ENCODE measurements at places on chromosomes 11 and 22.
A peak's percentile ranks its signal among the peaks of the same experiment; 100 is the strongest.

DNA sequence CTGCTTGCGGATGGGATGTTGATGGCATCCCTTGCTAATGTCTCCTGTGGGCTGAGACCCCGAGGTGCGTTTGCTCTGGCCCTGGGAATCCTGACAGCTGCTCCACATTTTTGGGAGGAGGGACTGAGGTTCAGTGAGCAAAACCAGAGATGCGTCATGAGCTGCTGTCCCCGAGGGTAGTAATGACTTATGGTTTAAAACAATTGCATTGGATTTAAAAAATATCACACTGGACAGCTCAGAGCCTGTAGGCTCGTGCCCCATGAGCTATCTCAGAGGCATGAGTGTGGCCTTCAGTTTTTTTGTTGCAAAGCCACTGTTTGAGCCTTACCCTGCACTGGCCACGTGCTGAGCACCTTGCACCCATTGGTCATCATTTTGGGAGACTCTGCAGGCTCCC is 20.9 kb upstream of the PARVG start:
- no peak for DNase-seq

GRCh38 chr11:29449281-29450074 is 567.4 kb downstream of the KCNA4 start:
- peak; percentile 17 for DNase-seq

GRCh38 chr11:8338138-8338537 is 74.5 kb upstream of the LMO1 start:
- peak; percentile 35 for DNase-seq

- DNase-seq = no peak
Observed at GRCh38 chr11:2787816-2788167, 88.0 kb upstream of the KCNQ1OT1 start.

GRCh38 chr11:80856066-80856465 is 1415.2 kb upstream of the TENM4 start:
- DNase-seq = peak; percentile 35

- no peak for DNase-seq
Observed at GRCh38 chr11:131692151-131692550, 321.7 kb downstream of the NTM start.

DNA sequence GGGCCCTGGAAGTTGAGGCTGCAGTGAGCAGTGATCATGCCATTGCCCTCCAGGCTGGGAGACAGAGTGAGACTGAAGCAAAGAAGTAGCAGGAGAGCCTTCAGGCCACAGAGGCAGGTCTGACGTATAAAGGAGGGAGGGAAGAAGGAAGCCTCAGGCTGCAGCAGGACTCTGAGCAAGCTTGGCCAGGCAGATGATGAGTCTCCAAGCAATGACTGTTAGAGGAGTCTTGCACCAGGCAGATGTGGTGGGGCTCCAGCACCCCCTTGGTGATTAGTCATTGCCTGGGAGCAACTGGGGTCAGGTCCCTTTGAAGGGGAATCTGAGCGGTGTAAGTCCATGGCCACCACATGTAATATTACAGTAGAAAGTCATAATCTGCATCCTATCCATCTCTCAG is 36.6 kb upstream of the NFAM1 start:
- peak; percentile 6 for DNase-seq

DNA sequence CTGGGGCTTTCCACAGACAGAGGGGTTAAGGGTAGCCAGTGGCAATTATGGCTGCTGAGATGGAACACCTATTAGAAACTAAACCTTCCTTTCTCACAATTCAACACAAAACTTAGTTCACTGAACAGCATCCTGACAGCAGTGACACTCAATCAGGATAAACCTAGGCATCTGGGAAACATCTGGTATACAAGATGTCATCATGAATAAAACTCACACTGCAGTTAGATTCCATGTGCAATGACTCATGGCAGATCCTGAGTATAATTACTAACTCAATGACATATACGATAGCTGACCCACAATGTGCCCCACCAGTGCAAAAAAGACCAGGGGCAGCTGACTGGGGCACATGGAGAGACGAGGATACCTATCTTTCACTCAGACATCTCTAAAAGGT is 17.7 kb downstream of the RBFOX2 start:
- DNase-seq = peak; percentile 81

DNA sequence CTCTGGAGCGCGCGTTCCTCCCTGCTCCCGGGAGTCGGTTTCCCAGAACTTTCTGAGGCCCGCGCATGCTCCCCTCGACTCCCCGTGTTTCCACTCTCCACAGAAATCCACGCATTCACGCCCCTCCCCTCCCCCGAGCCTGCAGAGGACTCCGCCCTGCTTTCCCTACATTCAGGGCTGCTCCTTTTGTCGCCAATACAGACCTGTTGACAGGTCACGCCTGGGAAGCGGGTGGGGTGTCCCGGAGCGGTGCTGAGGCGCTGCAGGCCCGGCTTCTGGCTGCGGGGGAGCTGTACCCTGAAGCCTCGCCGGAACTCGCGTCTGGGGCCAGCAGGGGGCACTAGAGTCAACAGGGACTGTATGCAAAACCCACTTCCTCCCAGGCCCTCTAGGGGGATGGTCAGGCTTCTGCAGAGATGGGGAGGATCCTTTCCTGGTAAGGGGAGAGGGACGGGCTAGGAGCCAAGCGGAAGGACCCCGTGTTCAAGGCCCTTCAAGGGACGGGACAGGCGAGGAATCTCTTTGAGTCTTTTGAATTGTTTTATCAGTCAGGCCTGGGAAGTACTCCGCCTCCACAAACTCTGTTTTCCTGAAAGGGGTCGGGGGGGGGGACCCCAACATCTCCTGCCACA is at the start of gene PRAME:
Gene PRAME, minus strand, starts transcription at position 294 of the 632 bp plus-strand sequence. CDS start 2,433 bp downstream, outside the sequence.
- DNase-seq = peak; percentile 55

DNA sequence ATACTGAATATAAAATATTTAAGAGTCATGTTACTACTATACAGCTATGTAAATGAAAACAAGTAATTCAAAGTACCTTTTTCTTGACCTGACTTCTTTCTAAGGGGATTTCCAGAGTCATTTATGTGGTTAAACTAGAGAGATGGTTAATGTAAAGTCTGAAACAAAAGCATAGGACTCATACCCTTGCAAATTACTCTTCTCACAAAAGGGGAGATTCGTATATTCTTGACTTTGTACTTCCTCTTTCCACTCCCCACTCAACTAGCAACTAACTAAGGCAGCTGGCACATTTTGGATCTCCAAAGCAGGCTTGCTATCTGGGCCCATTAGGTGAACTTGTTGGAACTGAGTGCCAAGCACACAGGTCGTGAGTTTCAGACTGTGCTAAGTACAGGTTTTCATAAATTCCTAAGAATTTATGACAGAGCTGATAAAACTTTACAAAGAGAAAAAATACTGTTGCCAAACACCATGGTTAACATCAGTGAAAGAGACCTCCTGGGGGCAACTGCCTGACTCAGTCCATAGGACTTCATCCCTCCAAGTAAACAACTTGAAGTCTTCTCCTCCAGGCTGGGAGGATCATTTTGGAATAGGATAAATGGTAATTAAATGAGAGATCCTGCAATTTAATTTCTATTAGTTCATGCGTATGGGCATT is 77.0 kb upstream of the DDI1 start:
- peak; percentile 95 for DNase-seq

- DNase-seq = peak; percentile 0
Observed at GRCh38 chr11:116312570-116313391, 460.0 kb downstream of the BUD13 start.

DNA sequence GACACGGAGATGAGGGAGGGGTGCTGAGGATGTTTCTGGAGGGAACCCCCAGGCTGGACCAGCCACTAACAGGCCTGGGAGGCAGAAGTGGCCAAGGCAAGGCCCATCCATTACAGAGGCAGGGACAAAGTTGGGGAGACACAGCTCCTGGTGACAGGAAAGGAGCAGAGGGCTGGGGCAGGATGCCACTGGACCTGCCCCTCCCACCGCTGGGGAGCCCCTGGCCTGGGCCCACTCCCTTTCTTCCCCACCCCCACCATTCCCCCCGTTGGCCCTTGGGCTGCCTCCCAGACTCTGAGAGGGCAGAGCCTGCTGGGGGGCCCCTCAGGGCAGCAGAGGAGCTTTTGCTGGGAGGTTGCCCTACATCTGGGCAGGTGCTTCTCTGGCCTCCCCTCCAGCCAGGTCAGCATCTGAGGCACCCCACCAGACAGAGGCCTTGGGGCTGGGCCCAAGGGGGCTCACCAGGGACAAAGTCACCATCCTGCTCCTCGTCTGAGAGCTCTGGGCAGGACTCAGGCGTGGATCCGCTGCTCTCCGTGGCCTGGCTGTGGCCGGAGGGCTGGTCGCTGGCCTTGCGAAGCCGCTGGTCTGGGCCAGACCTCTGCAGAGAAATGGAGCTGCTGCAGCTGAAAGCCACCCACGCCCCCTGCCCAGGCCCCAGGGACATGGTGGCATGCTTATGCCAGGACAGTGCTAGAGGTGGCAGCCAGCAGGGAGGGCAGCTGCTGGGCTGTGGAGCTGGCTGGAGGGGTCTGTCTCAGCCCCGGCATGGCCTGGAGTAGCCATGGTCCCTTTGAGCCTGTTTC is 33.1 kb upstream of the CARS1 start:
- no peak for DNase-seq

DNA sequence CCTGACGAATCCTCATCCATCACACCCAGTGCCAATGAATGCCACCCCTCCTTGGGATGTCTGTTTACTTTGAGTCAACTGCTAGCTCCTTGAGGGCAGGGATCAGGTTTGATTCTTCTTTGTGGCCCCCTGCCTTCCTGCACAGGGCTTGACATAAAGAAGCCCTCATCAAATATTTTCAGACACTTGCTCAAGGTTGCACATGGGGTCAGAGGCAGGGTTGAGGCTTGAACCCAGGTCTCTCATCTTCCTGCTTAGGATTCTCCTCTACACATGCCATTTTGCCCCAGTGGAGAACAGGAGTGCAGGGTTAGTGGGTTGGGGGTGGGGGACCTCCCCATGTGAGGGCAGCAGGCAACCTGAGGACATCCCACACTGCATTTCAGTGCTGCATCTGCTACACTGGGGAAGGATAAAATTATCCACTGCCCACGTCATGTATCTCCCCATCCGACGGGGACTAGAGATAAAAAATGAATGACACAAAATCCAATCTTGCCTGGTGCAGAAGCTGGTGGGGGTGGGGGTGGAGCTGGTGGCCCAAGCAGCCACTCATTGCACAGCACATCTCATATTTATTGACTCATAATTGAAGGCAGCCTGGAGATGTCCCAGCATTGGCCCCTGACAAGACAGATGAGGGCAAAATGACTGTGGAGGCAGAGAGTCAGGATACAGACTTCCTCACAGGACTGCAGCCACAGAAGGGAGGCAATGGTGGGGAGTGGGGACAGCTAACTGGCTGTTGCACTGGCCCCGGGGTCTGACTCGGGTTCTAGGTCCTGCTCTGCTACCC is 41.3 kb downstream of the NEU3 start:
- no peak for DNase-seq

GRCh38 chr11:130476200-130476921 is 27.9 kb downstream of the ADAMTS15 start:
- no peak for DNase-seq

DNA sequence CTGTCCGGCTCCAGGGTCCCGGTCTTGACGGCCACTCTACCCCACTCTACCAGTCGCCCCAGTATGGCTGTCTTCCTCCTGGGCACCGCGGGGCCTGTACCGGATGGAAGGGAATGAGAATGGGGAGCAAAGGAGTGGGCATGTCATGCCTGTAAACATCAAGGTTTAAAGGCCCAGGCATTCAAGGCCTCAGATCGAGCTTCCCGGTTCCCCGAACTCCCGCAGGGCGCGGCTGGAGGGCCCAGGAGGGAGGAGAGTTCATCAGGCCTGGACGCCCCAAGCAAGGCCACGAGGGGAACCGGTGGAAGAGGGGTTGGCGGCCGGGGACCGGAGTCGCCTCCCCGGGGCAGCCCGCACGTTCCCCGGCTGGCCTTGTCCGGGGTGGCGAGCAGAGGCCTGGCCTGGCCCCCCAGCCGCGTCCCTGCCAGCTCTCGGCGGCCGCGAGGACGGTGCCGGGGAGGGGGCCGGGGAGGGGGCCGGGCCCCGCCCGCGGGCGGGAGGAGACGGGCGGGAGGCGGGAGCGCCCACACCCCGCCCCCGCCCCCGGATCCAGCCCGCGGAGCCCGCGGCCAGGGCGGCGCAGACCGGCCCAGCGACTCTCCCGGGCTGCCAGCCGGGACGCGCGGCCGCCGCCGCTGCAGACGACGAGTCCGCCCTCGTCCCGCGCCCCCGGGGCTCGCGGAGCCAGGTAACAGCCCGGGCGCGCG is at the start of gene CDC42EP1:
Gene CDC42EP1, plus strand, starts transcription at position 580 of the 707 bp plus-strand sequence. CDS start 5,870 bp downstream, outside the sequence.
- DNase-seq = peak; percentile 55

GRCh38 chr11:10537600-10537999 is 3.4 kb downstream of the RNF141 start:
- DNase-seq = no peak

GRCh38 chr22:40261783-40262182 is 84.1 kb downstream of the TNRC6B start:
- no peak for DNase-seq

- peak; percentile 78 for DNase-seq
Observed at GRCh38 chr11:12808519-12808918, 134.3 kb downstream of the TEAD1 start.

DNA sequence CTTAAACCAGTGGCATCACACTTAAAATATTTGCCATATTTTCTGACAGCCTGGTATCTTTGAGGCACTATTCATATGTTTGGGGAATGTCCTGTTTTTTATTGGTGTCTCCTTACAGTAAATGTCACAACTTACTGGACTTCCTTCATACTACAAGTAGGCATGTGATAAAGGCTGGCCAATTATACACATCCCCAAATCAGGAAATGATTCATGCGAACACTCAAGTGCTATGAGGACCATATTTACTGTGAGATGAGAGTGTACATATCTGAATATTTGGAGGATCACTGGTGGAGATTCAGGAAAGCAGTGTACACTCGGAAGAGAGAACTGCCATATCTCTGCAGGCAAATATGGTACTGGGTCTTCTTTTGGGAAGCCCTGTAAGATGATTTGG is 913.8 kb upstream of the CHORDC1 start:
- DNase-seq = no peak

GRCh38 chr11:115860246-115860645 is 356.0 kb upstream of the CADM1 start:
- no peak for DNase-seq

GRCh38 chr22:50203288-50203687 is 2.5 kb downstream of the SELENOO start:
- no peak for DNase-seq

- DNase-seq = no peak
Observed at GRCh38 chr22:37639771-37640590, 512 bp downstream of the SH3BP1 start.

DNA sequence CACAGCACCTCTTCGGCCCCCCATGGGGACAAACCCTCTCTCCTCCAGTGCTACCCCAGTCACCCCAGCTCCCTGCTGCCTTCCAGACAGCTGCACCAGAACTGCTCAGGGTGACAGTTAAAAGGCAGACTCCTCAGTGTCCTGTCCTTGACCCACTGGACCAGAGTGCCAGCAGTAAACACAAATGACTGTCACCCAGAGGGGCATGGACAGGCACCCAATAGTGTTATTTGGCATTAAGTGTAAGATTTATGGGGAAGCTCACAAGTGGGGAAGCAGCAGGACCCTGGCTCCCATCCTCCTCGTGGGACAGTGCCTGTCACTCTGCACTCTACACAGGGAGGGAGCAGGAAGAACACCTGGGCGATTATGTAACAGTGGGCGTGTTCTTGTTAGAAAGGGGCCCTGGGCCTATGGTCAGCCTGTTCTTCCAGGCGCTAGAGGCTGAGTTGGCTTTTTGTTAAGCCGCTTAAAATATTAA is 5.0 kb downstream of the RPS19BP1 start:
- DNase-seq = peak; percentile 31

All from iris pigment epithelial cell (primary cell).